ENCODE measurements at places on chromosomes 13 and 19. TPM values are rescaled to one million over a fixed set of nuclear protein-coding genes. Genes with fewer than 3 reads are reported as not detected.

Gene VPS36
- 54.7 TPM for total RNA-seq

Gene CRB3
- total RNA-seq: 30.1 TPM

Gene SIGLEC8
- not detected for total RNA-seq

Gene ZNF625
- total RNA-seq: 8.9 TPM

Gene ZNF587
- 39.4 TPM for total RNA-seq

Gene SIRT2
- total RNA-seq: 56.7 TPM

DNA sequence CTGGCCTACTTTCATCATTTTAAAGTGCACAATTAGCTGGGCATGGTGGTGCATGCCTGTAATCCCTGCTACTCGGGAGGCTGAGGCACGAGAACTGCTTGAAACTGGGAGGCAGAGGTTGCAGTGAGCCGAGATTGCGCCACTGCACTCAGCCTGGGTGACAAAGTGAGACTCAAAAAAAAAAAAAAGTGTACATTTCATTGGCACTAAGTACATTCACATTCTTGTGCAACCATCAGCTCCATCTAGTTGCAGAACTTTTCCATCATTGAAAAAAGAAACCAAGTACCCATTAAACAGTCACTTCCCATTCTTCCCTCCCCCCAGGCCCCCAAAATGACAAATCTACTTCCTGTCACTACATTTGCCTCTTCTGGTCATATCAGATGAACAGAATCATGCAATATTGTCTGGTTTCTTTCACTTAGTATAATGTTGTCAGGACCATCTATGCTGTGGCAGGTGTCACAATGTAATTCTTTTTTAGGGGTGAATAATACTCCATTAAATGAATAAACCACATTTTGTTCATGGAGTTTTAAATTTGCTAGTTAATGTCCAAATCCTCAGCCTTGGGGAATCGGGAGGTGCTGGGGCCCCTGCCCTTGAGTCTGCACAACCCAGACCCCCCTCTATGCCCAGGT is 7.4 kb upstream of the SIGLEC11 start:
- no peak for DNase-seq

- no peak for DNase-seq
Observed at GRCh38 chr13:68897331-68897928, 1210.2 kb upstream of the ATXN8OS start.

GRCh38 chr13:106802917-106803316 is 235.0 kb upstream of the ARGLU1 start:
- DNase-seq: no peak

DNA sequence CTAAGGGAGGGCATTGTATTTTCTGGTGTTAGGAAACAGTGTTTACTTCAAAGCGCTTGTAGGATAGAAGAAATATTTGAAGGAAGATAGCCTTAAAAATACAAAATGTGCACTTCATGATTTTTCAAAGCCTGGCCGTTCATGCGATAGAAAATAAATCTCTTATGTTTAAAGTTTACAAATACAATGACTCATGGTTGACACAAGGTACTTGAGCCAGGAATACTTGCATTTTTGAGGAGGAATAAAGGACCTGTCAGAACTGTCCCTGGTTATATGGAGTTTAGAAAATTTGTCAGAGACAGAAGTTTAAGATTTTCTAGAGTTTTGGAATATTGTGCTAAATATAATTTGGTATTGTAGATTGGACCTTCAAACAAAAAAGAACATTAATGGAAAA is 1223.2 kb upstream of the SLC10A2 start:
- no peak for DNase-seq

GRCh38 chr19:1483131-1483978 is 4.3 kb upstream of the C19orf25 start:
- no peak for DNase-seq

DNA sequence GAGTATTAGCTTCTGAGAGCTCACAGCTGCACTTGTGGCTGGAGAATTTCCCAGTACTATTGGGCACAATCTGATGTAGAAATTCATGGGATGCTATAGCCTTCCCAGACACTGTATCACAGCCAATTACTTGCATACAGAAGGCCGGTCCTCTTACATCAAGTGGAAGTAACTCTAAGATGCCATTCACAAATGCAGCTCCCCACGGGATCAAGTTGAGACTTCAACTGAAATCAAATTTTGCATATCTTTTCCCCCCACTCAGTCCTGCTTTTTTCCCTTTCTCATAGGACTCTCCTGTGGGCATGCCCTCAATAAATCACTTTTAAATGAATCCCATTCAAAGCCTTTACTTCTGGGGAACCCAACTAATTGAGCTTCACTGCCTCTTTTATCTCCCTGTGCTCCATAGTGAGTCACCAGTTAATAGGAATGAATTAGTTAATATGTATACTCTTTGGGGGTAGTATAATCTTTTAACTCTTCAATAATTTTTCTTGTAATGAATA is 1970.8 kb downstream of the OLFM4 start:
- no peak for DNase-seq

DNA sequence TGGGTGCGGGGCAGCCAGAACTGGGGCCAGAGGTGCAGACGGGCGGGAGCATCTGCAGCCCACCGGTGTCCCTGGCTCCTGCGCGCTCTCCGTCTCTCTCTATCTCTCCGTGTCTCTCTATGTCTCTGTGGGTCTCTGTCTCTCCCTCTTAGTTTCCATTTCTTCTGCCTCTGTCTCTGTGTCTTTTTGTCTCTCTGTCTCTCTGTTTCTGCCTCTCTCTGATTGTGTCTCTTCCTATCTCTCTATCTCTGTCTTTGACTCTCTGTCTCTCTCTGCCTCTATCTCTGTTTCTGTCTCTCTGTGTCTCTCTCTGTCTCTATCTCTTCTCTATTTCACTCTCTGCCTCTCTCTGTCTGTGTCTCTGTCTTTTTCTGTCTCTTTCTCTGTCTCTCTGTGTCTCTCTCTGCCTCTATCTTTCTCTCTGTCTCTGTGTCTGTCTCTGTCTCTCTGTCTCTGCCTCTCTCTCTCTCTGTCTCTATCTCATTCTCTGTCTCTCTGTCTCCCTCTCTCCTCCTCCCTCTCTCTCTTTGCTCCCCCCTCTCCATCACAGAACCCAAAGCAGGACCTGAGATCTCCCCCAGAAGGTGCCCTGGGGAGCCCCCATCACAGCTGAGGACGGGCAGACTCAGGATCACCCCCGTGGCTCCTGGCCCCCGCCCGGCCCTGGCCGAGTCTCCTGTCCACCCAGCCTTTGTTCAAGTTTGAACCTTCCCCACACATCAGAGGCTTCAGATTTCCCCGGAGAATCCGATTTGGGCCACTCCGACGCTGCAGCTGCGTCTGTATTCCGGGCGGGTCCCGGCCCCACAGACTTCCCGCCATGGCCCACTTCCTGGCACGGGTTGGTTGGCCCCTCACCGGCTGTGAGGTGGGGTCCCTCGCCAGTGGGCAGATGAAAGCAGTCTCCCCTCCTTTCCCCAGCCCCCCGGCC is 48.6 kb upstream of the TCF3 start:
- DNase-seq: no peak

- no peak for DNase-seq
Observed at GRCh38 chr19:43688059-43688701, 18.2 kb upstream of the PLAUR start.

DNA sequence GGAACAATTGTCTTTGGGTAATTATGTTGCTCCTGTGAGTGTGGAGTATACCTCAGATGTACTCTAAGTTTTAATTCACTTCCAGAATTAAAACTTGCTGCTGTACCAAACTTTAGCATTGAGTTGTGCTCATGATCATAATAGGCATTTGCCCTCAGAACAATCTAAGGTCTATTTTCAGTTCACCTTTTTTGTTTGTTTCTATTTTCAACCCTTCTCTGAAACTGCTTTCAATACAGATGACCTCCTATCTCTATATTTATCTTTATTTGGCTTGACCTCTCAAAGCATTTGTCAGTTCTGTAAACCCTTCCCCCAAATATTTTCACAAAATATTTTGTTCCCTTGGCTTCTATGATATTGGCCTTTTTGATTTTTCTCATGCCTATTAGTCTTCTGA is 873.0 kb downstream of the OLFM4 start:
- DNase-seq: no peak
